ENCODE measurements at places on chromosomes 3 and 15.

GRCh38 chr15:75925440-75925839 is 21.8 kb downstream of the FBXO22 start:
- no peak for DNase-seq

- DNase-seq = no peak
Measured at GRCh38 chr3:30289766-30290165, 316.6 kb upstream of the TGFBR2 start.

- DNase-seq = no peak
Measured at GRCh38 chr3:53773611-53774368, 72.4 kb downstream of the CHDH start.

- DNase-seq = no peak
Measured at GRCh38 chr15:79700951-79701480, 195.8 kb downstream of the MTHFS start.

GRCh38 chr15:39785139-39785538 is 2.5 kb upstream of the FSIP1 start:
- no peak for DNase-seq

GRCh38 chr3:132605374-132605792 is 8.3 kb downstream of the ACKR4 start:
- DNase-seq = no peak

- DNase-seq = peak; percentile 25
Measured at GRCh38 chr15:43465100-43465499, 27.9 kb downstream of the TP53BP1 start.

GRCh38 chr3:187669675-187670504 is at the start of gene SST:
Gene SST, minus strand, starts transcription at chr3:187670394. Its CDS starts 103 bp downstream, at chr3:187670291.
- DNase-seq = no peak

GRCh38 chr15:89680282-89680873 is 1.2 kb upstream of the PLIN1 start:
- no peak for DNase-seq

DNA sequence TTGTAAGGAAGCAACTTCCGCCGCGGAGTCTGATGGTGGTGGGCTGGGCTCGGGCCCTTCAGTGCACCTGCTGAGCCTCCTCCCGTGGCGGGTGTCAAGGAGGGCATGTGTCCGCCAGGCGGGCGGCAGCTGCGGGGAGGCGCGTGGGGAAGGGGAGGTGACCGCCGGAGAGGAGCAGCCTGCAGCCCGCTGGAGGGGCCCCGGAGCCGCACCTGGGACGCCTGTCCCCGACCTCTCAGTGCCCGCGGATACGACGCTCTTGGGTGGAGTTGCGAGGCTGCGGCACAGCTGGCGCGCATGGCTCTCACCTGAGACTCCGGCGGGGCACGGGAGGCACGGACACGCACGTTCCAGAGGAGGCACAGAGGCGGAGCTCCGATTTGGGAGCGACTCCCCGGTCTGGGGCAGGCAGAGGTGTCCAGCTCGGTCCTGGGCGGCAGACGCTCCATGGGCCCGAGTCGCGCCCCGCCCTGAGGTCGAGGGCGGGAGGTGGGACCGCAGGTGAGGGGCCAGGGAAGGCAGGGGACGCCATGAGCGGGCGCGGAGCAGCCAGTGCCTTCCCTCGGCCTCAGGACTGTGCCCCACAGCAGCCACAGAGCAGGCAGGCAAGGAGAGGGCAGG is 50.2 kb upstream of the PRR20G start:
- DNase-seq = no peak

- DNase-seq = no peak
Measured at GRCh38 chr3:171654809-171655208, 155.5 kb downstream of the PLD1 start.

- no peak for DNase-seq
Measured at GRCh38 chr3:122572940-122573412, 4.5 kb upstream of the PARP15 start.

DNA sequence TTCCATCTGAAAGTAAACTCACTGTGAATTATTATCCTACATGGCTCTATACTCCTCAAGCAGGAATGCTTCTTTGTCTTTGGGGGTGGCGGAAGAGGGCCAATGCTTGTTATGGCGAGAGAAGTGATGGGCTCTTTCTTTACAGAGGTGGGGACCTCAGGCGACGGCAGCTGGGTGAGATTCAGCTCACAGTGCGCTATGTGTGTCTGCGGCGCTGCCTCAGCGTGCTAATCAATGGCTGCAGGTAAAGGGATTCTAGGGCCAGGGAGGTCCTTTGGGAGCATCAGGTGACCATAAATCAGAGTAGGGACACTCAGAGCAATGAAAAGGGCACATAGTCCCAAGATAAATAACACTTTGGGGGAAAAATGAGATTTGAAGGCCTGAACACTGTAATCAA is 39.0 kb downstream of the ESYT3 start:
- DNase-seq = no peak

DNA sequence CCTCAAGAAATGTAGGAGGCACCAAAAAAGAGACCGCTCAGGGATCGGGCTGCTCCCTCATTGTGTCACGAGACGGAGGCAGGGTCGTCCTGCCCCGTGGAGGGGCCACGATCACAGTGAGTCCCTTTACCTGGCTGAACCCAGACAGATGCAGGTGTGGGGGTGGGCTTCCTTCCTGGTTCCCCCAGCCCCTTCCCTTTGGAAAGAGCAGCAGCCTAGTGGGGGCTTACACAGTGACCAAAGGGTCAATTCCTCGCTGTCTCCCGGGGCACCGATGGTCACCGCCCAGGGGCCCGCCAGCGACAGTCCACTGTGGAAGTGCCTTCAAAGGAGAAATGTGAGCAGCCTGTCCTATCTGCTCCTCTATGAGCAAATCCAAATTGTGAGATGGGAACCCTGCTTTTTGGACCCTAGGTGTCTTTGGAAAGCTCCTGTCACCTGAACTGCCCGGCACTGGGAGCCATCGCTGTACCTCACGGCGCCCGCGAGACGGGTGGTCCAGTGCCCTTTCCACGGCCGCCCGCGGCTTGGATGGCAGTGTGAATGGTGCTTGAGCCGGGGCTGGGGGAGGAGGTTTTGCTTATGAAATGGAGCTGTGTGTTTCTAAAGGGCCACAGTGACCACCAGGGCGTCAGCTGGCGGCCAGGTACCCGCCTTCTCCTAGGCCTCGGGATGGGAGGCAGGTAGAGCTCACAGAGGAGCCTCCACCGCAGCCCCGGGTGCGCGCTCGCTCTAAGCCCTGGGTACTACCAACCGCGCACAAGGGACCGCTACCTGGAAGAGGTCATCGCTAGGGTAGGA is 155.7 kb downstream of the KLF13 start:
- no peak for DNase-seq

DNA sequence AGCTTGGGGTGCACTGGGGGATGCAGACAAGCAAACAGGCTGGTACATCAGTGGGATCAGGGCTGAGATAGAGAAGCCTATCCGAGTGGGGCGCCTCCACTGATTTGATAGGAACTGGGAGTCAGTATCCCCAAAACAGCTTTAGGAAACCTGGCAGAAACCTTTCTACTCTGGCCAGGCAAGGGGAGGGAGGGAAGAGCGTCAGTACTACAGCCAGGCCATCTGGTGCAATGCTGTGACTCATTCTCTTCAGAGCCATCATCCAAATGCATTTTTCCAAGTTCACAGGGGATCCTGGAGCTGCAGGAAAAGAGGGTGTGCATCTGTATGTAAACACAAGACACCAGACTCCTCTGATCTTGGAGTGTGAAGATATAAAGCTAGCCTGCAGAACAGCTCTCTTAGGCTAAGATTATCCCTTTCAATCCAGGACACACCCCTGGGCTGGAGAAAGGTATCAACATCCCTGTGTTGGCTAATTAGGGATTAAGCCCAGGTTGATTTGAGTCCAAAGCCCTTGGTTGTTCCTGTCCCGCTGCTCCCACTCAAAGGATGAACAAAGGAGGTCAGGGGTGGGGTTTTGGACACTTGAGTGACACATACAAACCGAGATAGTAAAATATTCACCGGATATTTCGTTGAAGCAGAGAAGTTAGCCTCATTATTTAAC is 9.3 kb downstream of the GALNT15 start:
- DNase-seq = peak; percentile 37

- no peak for DNase-seq
Measured at GRCh38 chr15:83472797-83473196, 25.7 kb downstream of the SH3GL3 start.

DNA sequence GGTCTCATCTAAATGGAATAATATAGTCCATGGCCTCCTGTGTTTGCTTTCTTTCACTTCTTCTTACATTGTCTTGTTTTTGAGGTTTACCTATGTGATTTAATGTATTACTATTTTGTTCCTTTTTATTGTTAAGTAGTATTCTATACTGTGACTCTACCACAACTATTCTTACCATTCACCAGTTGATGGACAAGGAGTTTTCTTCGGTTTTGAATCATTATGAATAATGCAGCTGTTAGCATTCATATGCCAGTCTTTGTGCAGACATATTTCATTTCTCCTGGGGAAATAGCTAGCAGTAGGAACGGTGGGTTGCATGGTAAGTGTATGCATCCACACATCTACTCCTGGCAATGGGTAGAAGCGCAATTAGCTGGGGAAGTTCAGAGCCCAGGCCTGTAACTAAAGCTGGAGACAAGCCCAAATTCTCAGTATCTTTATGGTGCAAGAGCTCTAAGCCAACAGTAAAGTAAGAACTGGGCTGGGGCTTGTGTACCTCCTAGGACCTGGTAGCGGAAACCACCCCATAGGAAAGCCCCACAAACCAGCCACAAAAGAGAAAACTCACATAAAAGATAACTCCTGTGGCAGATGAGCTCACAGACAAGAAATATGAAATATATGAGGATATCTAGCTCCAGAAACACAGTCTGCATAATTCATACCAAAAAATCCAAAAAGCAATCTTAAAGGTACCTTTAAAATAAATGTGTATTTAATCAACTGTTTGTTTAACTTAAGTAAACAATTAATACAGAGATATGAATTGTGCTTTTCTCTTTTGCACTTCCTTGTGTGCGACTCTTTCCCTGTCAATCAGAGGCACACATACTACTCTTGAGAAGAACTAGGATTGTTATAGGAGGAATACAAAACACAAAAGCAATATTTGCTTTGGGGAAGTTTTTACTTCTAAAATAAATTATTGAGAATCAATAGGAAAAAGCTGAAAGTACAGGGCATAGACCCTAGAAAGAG is 2.7 kb upstream of the CSTA start:
- DNase-seq = no peak

GRCh38 chr3:181210275-181210674 is 220.7 kb upstream of the DNAJC19 start:
- no peak for DNase-seq

DNA sequence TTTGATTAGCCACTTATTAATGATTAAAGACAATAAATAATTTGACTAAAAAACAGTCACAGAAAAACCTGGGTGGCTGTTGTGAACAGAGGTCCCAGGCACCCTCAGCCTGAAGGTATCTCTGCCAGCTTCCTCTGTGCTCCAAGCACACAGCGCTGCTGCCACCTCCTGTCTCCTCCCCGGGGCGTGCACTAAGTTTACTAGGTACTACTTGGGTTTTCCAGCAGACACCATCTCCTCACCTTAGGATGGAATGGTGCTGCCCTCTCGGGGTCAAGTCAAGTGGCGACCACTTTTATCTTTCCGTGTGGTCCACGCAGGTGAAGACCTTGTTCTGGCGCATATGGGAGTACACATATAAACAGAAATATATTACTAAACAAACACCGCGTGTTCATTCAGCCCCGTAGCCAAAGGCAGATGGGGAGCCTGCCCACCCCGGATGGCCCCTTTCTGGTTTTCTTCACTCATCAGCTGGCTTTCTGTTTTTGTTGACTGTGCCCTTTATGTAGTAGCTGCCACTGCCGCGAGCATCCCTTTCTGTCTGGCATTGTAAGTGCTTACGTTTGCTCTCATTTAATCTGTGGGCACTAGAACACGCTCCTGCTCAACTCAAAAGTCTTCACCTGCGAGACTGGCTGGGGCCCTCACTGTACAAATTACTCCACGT is 128.0 kb downstream of the LRIG1 start:
- DNase-seq = no peak

- no peak for DNase-seq
Measured at GRCh38 chr3:50190936-50191660, at the start of gene GNAT1. Gene GNAT1, plus strand, starts transcription at chr3:50191610. Its CDS starts 116 bp downstream, at chr3:50191726.

All from kidney epithelial cell (primary cell).